ENCODE measurements at places on chromosomes 1 and 21.

- DNase-seq: peak; percentile 65
Observed at GRCh38 chr1:41315146-41315822, 46.0 kb upstream of the FOXO6 start.

DNA sequence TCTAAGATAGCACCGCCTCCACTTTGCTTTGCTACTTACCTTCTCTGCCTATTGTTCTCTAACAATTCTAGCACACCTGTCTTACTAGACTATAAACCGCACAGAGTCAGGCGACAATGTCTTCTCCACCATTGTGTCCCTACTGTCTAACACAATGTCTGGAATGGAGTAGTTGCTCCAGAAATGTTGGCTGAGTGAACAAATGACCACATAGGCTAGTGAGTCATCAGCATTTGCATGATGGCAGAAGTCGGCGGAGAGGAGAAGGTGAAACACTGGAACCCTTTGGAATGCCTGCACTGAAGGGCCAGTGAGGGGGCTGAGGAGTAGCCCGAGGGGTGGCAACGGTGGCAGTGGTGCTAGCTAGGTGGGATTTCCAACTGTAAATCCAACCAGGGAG is 14.0 kb upstream of the PABPC4 start:
- peak; percentile 10 for DNase-seq

- DNase-seq: no peak
Observed at GRCh38 chr1:88179943-88180342, 504.1 kb upstream of the PKN2 start.

GRCh38 chr1:18104546-18105100 is 3.0 kb upstream of the IGSF21 start:
- no peak for DNase-seq

DNA sequence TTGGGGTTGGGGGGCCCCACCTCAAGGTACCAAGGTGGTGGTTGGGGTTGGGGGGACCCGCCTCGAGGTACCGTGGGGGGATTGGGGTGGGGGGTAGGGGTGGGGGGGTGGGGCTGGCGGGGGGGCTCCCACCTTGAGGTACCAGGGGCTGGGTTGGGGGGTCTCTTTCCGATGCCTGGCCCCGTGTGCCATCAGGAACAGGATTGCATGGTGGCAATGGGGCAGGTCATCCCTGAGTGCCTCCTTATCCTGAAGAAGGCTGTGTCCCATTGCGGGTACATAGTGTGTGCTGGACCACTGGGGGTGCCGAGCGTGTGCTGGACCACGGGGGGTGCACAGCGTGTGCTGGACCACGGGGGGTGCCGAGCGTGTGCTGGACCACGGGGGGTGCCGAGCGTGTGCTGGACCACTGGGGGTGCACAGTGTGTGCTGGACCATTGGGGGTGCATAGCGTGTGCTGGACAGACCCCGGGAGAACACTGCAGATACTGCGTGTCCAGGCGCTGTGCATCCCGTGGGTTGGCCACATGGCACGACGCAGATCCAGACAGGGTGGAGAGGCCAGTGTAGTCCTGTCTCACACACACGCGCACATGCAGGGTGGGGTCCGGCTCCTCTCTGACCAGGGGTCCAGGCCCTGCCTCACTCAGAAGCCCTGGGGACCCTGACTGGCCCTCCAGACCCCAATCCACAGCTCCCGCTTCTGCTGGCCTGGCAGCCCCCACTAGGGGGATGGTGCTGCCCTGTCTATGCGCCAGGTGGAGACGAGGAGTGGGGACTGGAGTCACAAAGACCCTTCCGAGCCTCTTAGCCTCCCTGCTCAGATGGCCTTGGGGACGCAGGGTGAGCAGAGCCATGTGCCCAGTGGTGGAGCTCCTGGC is 4.2 kb downstream of the SCNN1D start:
- DNase-seq: no peak
